ENCODE measurements at places on chromosomes 7 and 10.

DNA sequence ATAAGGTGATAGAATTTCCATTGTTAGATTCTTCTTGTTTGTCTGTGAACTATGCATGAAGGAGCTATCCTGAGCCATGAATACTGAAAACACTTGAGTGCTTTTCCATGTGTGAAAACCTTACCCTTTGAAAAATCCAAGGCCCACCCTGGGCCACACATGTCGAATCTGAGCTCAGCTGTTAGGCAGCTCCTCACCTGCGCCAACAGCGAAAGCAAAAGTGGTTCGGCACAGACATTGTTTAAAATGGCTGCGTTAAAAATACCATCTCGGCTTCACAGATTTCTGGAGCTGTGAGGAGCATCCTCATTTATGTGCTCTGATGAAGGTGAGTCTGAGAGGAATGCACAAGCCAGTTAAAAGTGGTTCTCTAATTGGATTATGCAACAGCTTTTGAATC, 137.7 kb downstream of the NEUROD6 start:
- no peaks in the 10 kb centered on the region for H3K36me3 ChIP-seq
- no peak overlapping the region for H3K27ac ChIP-seq
- H3K4me3 ChIP-seq = no peak overlapping the region
- no peaks in the 10 kb centered on the region for H3K4me1 ChIP-seq
- H3K27me3 ChIP-seq = no peaks in the 10 kb centered on the region

GRCh38 chr10:126504761-126505112, 116.5 kb upstream of the ADAM12 start:
- no peak overlapping the region for H3K27ac ChIP-seq
- no peaks in the 10 kb centered on the region for H3K36me3 ChIP-seq
- no peak overlapping the region for H3K4me3 ChIP-seq
- H3K27me3 ChIP-seq = no peaks in the 10 kb centered on the region
- H3K4me1 ChIP-seq = no peaks in the 10 kb centered on the region
- no peak for DNase-seq

DNA sequence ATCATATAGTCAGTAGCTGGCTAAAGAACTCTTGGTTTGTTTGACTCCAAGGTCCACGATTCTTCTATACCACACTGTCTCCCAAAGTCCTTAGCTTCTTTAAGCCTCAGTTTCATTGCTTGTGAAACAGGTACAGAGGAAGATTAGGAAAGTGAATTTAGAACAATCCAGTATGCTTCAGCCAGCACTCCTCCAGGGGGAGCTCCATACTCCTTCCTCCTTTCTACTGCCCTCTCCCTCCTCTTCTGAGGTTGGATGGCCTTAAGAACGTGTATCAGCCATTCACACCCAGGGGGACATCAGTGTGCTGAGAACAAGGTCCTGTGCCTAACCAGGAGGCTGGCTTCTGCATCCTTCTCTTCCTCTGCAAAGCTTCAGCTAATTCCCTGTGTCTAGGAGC, 54.8 kb upstream of the CALD1 start:
- no peak for DNase-seq
- no peak overlapping the region for H3K4me3 ChIP-seq
- no peaks in the 10 kb centered on the region for H3K4me1 ChIP-seq
- no peaks in the 10 kb centered on the region for H3K36me3 ChIP-seq
- H3K27me3 ChIP-seq = no peaks in the 10 kb centered on the region

- H3K4me3 ChIP-seq = no peak overlapping the region
- peaks cover 3% of the 10 kb centered on the region for H3K36me3 ChIP-seq
- H3K27me3 ChIP-seq = no peaks in the 10 kb centered on the region
- no peak overlapping the region for H3K27ac ChIP-seq
These were observed 180.3 kb downstream of the ELFN1 start for GRCh38 chr7:1850111-1850975.

DNA sequence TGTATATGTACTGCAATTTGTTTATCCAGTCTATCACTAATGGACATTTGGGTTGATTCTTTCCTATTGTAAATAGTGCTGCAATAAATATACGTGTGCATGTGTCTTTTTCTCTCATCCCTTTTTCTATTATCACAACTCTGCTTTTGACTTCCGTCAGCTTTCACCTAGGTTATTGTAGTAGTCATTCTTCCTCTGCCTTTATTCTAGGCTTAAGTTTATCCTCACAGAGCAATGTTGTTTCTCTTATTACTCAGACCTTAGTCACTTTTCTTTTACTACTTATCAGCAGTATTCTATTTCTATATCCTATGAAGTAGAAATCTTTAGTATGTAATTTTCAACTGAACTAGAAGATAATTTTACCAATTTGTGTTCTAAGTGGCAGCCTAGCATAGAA, 175.3 kb upstream of the SEMA3E start:
- DNase-seq = no peak
- no peak overlapping the region for H3K4me3 ChIP-seq
- H3K36me3 ChIP-seq = no peaks in the 10 kb centered on the region
- no peak overlapping the region for H3K27ac ChIP-seq
- H3K27me3 ChIP-seq = no peaks in the 10 kb centered on the region

GRCh38 chr7:14340393-14341074, 351.1 kb upstream of the ETV1 start:
- no peaks in the 10 kb centered on the region for H3K36me3 ChIP-seq
- H3K4me3 ChIP-seq = no peak overlapping the region
- no peak for DNase-seq

DNA sequence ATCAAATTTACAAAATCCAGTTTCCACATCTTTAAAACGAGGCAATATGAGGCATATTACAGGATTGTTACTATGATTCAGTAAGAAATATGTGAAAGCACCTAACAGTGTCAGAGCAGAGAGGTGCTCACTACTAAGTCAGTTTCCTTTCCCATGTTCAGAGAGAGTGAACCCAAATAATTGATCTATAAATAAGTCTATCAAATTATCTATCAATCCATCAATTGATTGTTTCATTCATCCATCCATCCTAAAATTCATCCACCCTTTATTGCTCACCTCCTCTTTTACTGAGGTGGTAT, 340.8 kb downstream of the SUGCT start:
- H3K4me3 ChIP-seq = no peak overlapping the region
- H3K27ac ChIP-seq = no peak overlapping the region
- H3K27me3 ChIP-seq = no peaks in the 10 kb centered on the region
- DNase-seq = no peak

- H3K36me3 ChIP-seq = no peaks in the 10 kb centered on the region
- no peak overlapping the region for H3K4me3 ChIP-seq
- no peaks in the 10 kb centered on the region for H3K4me1 ChIP-seq
- no peak overlapping the region for H3K27ac ChIP-seq
- peaks cover 35% of the 10 kb centered on the region for H3K27me3 ChIP-seq
These were observed 23.7 kb upstream of the AGR3 start for GRCh38 chr7:16905300-16906044.

GRCh38 chr10:99785646-99786045, 3.2 kb downstream of the ABCC2 start:
- no peaks in the 10 kb centered on the region for H3K27me3 ChIP-seq
- no peaks in the 10 kb centered on the region for H3K4me1 ChIP-seq
- no peak overlapping the region for H3K4me3 ChIP-seq
- no peaks in the 10 kb centered on the region for H3K36me3 ChIP-seq

DNA sequence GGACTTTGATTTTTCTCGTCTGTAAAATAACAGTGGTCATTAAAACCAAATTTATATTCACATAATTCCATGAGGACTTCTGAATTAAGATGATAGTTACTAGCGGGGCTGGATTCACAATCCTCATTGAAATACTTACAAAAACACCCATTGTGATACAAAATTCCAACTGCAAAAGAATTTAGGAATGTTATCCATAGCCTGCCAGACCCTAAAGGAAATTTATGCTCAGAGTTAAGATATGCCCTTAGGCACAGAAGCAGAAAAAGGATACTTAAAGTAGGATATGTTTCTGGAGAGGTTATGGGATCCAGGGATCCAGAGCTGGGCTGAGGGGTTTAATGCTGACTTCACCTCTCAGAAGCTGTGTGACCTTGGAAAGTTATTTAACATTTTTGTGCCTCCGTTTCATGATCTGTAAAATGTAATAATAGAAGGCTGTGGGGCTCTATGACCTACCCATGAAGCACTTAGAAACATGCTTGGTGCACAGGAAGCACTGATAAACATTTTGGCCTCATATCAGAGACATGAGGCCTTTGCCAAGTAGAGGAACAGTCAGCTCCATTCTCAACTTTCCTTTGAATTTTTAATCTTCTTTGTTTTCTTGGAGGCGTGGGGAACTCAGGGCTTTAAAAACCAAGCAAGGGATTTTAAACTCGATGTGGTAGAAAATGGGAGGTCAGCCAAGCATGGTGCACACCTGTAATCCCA, 744.7 kb downstream of the KCNMA1 start:
- H3K4me3 ChIP-seq = no peak overlapping the region
- H3K27me3 ChIP-seq = no peaks in the 10 kb centered on the region
- H3K4me1 ChIP-seq = no peaks in the 10 kb centered on the region
- no peak for DNase-seq
- H3K27ac ChIP-seq = no peak overlapping the region
- no peaks in the 10 kb centered on the region for H3K36me3 ChIP-seq

DNA sequence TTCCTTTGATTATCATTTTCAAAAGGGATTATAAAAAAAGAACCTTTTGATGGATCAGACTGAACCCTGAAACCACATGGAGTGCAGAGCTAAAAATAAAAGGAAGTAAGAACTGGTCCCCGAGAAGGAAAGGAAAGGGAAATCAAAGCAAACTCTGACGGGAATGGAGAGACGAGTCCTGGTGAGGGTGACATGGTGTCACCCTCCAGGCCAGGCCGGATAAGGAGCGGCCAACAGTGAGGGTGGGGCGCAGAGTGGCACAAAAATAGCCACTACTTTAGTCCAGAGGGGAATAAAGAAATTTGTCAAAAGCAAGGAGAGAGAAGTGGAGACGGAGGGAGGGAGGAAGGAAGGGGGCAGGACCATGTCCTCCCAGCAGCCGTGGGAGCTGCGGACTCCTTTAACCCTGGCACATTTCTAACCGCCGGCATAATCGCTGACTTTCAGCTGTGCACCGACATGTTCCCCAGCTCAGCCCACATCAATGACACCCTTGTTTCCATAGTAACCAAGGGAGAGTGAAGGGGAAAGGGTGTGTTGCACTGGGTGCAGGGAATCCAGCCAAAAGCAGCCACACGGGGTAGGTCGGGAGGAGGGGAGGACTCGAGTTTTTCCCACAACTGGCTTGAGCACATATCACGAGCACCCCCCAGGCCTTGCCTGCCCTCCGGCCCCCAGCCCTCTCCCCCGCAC, 29.7 kb downstream of the TRIM8 start:
- H3K36me3 ChIP-seq = peaks cover 5% of the 10 kb centered on the region
- no peaks in the 10 kb centered on the region for H3K27me3 ChIP-seq
- peak; percentile 55 for DNase-seq
- H3K27ac ChIP-seq = peak overlapping the region; percentile 73
- peaks cover 19% of the 10 kb centered on the region for H3K4me1 ChIP-seq
- H3K4me3 ChIP-seq = peak overlapping the region; percentile 72

GRCh38 chr10:132961787-132962622, 19.6 kb upstream of the CFAP46 start:
- DNase-seq = peak; percentile 47
- H3K27me3 ChIP-seq = peaks cover 10% of the 10 kb centered on the region
- H3K4me1 ChIP-seq = peaks cover 19% of the 10 kb centered on the region
- peak overlapping the region; percentile 96 for H3K27ac ChIP-seq

DNA sequence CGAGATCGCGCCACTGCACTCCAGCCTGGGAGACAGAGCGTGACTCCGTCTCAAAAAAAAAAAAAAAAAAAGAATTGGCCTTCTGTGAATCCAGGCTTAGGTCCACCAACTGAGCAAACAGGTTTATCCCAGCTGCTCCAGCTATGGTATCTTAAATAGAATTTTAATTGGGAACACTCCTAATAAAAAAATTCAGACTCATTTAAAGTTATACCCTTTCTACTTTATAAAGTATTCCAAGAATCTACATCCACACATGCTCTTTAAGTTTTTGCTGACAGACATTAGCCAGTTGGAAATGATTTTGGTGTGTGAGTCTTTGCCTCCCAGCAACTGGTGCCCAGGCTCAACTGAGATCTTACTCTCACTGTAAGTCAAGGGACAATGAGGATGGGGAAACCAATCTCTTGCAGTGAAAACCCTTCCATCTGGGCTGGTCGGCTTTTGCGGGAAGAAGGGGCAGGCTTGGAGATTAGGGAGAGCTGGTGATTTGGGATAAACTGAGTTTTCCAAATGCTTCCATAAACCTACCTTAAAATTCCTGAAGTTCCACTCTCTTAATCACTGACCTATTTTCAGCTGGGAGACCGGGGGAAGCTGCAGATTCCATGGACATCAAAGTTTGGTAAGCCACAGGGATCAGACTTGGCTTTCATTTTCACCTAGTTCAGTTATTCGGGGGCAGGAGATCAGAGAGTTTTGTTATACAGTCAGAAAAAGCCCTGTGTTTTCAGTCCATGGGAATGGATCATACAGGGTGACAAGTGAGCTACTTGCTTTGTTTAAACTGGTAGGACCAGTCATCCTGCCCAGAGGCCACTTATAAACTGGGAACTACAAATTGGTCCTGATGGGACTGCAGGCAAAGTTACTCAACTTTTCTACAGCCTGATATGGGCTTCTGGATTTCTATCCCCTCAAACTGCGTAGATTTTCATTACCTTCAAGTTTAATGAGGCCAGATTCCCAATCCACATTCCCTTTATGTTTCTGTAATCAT, 89.3 kb upstream of the ZNF746 start:
- no peak overlapping the region for H3K4me3 ChIP-seq
- peaks cover 35% of the 10 kb centered on the region for H3K4me1 ChIP-seq
- DNase-seq = no peak
- peaks cover 22% of the 10 kb centered on the region for H3K36me3 ChIP-seq
- H3K27me3 ChIP-seq = no peaks in the 10 kb centered on the region

- H3K36me3 ChIP-seq = peaks cover 2% of the 10 kb centered on the region
- DNase-seq = no peak
- H3K27ac ChIP-seq = peak overlapping the region; percentile 69
- no peak overlapping the region for H3K4me3 ChIP-seq
These were observed 41.9 kb downstream of the ADAMTS14 start for GRCh38 chr10:70714245-70714644.

DNA sequence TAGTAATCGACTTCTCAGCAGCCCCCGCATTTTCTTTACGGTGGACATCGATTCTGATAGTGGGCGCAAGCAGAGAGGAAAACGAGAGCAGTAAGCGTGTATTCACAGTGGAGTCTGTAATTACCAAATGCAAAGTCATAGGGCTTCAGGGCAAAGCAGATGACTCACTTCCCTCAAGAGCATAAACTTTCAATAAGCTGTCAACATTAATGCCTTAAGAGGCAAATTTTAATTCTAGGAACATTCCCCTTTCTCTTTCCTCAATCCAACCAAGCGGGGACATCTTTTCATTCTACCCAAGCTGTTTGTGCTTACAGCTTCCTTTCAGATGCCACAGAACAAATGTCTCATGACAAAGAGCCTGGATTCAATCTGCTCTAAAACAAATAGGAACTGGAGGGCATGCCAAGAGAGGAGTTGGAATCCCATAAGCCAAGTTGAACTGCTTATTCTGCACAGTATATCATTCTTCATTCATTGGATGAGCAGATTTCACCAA, 48.6 kb downstream of the MALSU1 start:
- H3K27ac ChIP-seq = peak overlapping the region; percentile 91
- H3K4me3 ChIP-seq = peak overlapping the region; percentile 71
- no peak for DNase-seq
- peaks cover 4% of the 10 kb centered on the region for H3K36me3 ChIP-seq
- H3K4me1 ChIP-seq = peaks cover 17% of the 10 kb centered on the region

- no peak for DNase-seq
- H3K27me3 ChIP-seq = peaks cover 10% of the 10 kb centered on the region
These were observed 17.2 kb downstream of the RUNDC3B start for GRCh38 chr7:87645446-87645845.

Measured in central memory CD8-positive, alpha-beta T cell (primary cell).